ENCODE measurements at places on chromosomes 2 and 18.

DNA sequence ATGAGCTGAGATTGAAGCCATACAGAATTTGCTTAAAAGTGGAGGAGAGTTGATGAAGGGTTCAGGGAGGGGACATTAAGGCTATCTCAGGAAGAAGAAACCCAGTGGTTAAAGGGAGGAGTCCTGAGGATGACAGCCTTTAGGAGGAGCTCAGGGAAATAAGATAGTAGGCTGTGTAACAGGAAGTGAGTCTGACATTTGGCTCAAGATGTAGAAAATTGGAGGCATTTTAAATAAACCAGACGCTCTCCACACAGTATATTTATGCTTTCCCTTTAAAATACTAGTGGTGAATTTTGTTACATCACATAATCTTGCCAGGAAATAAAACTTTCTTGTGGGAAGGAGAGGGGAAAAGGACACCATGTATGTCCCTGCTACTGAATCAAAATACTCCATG, 11.6 kb downstream of the KCNH7 start:
- DNase-seq: no peak

- no peak for DNase-seq
Observed at GRCh38 chr18:23568281-23569138, 17.8 kb downstream of the NPC1 start.

DNA sequence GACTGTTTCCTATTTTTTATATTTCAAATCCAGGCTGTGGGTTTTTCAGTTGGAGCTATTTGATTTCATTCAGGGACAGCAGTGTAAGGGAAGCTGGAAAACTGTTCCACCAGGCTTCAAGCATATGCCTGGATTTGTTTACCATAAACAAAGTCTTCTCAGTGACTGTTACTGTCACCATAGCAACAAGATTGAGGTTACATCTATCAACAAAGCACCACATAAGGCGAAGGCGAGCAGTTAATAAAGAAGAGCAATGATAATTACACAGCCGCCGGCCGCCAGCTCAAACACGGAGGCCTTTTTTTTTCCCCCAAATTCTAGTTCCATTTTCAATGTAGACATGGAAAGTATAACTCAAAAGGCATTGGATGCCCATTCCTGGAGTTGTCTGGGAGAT, 553.7 kb upstream of the SYT4 start:
- DNase-seq: no peak

- no peak for DNase-seq
Observed at GRCh38 chr2:240787521-240788472, 32.2 kb downstream of the KIF1A start.

DNA sequence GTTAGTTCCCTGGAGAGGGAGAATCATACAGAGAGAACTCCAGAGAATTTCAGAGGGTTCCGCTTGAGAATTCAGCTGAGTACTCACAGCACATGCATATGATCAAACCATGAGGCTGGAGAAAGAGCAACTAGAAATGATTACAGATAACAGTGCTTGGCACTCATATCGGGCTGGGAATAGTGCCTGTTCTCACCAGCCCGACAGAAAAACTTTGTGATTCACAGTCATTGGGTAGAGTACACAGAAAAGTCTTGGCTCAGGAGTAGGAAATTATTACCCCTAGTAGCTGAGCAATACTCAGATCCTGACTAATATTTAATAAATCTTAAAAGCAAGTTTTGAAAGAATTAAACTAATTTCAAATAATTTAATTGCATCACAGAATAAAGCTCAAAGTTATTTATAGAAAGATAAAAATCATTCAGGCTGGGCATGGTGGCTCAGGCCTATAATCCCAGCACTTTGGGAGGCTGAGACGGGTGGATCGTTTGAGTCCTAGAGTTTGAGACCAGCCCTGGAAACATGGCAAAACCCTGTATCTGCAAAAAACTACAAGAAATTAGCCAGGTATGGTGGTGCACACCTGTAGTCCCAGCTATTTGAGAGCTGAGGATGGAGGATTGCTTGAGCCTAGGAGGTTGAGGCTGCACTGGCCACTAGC, 6.8 kb downstream of the WDPCP start:
- DNase-seq: no peak

Data from iPS-NIHi11 (cell line).